ENCODE measurements at places on chromosomes 5 and 9.

- peak; percentile 26 for DNase-seq
Measured at GRCh38 chr5:20286512-20286911, 298.5 kb upstream of the CDH18 start.

DNA sequence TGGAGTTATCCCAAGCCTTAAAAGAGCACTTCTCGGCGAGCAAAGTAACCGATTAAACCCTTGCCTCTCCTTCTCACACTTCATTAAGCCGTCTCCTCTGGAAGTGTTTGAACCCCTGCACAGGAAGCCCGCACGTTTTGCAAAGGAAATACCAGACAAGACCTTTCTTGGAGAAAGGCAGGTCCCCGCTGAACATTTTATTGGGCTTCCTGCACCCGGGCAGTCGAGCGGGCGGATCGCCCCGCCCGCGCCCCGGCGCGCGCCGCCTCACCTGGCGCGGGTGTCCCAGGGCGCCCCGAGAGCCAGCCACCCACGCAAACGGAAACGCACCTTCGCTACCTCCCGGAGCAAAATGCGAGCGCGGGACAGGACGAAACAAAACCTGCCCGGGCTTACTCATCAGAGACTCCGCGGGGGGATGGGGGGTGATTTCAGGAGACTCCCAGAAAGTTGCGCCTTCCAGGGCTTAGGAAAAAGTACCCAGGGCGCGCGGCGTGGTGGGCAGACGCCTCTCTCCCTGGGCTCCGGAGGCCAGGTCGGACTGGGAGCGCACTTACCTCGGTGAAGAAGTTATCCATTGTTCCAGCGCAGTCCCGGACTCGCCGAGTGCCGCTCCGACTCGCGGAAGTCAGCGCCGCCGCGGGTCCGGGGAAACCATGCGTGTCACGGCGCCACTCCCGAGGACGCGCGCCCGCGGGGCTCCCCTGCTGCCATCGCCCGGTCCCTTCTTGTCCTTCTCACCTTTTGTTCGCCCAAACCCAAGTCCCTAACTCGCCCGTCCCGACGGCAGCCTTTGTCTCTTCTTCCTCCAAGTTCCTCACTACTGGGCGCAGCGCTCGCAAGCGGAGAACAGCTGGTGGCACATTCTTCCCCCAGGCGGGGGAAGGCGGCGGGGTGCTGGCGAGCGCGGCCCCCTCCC, 598 bp downstream of the MYO10 start:
- peak; percentile 44 for DNase-seq

- DNase-seq = peak; percentile 31
Measured at GRCh38 chr5:176180339-176180738, 57.9 kb upstream of the SIMC1 start.

GRCh38 chr5:150523472-150524350, 15.8 kb downstream of the NDST1 start:
- DNase-seq = peak; percentile 80

- DNase-seq = peak; percentile 70
Measured at GRCh38 chr9:70588999-70589398, 174.5 kb upstream of the KLF9 start.

DNA sequence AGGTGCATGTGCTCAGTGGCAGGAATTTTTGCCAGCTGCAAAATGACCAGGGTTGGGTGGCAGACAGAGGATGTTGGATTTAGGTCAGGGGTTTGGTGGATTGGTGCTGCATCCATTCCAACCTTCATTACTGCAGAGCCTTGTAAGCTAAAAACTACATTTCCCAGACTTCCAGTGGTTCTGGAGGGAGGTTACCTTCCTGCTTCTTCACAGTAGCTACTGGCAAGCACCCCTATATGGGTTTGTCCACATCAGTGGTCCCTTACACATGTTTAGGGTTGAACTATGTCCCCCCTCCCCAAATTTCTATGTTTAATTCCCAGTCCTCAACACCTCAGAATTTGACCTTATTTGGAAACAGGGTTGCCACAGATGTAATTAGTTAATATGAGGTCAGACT, 20.7 kb upstream of the IL17B start:
- peak; percentile 44 for DNase-seq

GRCh38 chr5:31186672-31187267, 6.7 kb upstream of the CDH6 start:
- DNase-seq = peak; percentile 50

DNA sequence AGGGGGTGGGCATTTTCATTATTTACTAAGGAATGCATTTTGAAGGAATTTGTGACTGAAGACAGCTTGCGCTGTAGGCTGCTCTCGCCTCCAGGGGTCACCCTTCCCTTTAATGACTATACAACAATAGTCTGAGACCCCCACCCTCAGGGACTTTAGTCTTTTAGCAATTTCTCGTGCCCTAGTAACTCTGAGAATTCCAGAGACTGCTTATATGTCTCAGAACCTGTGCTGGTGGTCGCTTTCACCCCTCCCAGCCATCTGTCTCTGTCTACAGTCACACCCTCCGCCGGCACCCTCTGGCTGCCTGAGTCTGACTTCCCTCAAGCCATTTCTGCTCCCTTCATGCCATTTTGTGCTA, 671.4 kb downstream of the NR2F1-AS1 start:
- peak; percentile 13 for DNase-seq

- no peak for DNase-seq
Measured at GRCh38 chr9:8351436-8351835, 551.9 kb upstream of the DMAC1 start.

DNA sequence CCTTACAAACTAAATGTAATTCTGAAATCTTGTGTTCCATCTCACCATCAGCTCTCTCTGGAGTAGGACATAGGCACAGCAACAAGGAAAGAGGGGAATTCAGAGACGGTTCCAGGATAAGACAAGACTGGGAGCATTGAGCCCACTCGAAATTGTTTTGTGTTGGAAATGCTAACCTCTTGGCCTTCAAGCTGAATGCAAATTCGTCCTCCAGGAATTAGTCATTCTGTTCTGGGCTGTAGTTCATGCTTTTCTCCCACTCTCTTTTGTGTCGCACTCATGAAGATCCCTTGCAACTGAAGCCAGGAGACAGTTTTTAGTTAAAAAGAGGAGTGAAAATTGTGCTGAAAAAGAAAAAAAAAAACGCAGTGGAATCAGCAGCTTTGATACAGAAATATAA, 121.7 kb upstream of the SEMA6A start:
- DNase-seq = no peak

- no peak for DNase-seq
Measured at GRCh38 chr5:2912741-2913140, 161.3 kb upstream of the IRX2 start.

Data from EH (cell line).